NCI-H748 treated with DMSO at 0.1 percent for 48 hours (cell line): ENCODE measurements at places on chromosomes 16 and 17.

GRCh38 chr17:2580151-2580550 is 13.3 kb upstream of the PAFAH1B1 start:
- DNase-seq = no peak

DNA sequence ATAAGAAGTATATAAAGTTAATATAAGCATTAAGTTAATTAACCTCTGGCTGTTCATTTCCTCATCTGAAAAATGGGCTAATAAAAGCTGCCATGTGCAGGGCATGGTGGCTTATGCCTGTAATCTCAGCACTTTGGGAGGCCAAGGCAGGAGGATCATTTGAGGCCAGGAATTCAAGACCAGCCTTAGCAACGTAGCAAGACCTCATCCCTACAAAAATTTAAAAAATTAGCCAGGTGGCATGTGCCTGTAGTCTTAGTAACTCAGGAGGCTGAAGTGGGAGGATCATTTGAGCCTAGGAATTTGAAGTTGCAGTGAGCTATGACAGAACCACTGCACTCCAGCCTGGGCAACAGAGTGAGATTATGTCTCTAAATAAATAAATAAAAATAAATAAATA is 40.6 kb upstream of the MMD start:
- no peak for DNase-seq

- DNase-seq = peak; percentile 76
Measured at GRCh38 chr16:7405166-7405565, 72.5 kb downstream of the RBFOX1 start.

- no peak for DNase-seq
Measured at GRCh38 chr17:3890082-3890877, 2.6 kb downstream of the CAMKK1 start.

DNA sequence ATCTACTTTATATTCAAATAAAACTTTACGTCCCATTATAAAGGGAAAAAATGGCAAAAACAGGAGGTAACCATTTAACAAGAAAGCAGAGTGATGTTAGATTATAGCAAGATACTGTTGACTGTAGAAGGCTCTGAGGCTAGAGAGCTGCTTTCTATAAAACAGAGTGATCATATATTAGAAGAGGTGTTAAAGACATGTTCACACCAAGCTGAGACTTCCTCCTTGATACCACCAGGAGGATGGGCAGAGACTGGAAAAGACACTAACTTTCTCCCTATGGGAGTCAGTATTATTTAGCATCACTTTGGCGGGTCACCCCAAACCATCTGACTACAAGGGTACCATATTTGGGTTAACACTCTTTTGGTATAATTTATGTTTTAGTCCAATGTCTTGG is 687 bp upstream of the CIITA start:
- DNase-seq = no peak

- no peak for DNase-seq
Measured at GRCh38 chr16:87739801-87740200, 26.0 kb downstream of the KLHDC4 start.

DNA sequence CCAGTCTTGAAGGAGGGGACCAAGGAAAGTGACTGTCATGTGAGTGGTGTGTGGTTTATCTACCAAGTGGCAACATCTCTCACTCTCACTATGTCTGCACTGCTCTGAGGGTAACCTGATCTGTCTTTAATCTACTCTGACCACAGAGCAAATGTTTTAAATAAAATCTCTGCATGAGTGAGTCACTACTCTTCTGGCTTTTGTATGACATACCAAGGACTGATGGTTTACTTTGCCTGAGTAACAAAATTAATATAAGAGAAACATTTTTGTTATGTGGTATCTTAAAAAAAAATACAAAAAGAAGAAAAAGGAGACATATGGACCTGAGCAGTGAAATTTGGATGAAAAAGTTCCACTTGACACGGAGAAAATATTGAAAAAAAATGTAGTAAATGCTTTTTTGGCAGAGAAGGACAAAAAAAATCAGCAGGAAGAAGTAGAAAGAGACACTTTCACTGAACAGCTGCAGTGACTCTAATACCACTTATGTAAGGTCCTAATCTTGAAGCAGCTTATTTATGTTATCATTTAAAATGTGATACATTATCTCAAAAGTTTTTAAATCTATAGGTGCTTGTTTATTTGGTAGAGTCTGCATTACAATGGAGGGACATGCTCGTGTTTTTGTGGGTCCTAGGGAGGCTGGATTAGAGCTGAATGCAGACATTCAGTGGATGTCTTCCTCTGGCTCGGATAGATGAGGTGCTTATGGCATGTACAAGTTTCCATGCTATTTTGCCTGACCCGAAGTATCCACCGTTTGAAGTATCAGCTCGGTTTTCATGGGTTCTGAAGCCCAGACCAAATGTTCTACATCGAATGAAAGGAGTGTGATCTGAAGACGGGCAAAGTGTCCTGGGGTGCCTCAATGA is 240.7 kb downstream of the MAP2K6 start:
- DNase-seq = no peak

DNA sequence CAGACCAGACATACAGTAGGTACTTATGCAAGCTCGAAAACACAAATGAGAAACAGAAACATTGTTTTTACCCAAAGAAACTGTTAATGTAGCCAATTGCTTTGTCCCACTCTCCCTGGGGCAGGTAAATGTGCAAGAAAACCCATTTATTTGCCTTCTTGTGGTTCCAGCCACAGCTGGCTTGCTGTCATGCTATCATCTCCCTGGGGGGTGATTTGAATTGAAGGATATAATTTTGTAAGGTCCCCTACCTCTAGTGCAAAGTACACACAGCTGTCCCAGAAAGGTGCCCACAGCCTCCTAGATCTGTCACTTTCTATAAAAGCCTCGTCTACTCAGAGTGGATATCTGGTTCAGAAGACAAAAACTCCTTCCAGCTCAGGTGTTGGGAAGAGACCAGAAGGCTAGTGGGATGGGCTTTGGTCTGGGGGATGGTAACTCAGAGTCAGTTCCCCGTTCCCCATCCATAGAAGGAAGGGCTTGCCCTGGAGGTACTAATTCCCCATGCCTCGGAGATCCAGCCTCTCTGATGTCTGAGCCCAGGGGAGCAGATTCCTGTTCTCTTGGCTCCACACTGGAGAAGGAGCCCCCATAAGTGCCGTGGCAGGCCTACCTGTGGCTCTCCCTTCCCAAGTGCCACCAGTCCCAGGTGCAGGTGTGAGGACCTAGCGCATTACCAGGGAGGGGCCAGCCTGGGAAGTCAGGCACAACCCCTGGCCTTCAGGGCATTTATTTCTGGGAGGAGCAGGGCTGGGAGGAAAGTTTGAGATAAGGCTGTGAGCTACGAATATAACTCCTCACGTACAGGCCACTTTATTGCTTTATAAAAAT is 2.4 kb upstream of the PRR15L start:
- DNase-seq = peak; percentile 77

DNA sequence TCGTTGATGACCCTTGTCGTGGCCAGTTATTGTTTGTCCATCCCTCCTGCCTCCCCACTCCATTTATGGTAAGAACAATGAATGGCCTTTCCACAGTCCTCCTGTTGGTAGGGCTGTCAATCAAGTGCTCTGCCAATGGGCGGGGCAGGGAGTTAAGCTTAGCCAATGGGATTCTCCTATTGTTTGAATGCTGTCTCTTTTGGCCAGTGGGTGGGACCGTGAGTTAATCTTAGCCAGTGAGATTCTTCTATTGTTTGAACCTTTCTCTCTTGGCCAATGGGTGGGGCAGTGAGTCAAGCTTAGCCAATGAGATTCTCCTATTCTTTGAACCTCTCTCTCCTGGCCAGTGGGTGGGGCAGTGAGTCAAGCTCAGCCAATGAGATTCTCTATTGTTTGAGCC is 85.4 kb downstream of the IRX3 start:
- no peak for DNase-seq

DNA sequence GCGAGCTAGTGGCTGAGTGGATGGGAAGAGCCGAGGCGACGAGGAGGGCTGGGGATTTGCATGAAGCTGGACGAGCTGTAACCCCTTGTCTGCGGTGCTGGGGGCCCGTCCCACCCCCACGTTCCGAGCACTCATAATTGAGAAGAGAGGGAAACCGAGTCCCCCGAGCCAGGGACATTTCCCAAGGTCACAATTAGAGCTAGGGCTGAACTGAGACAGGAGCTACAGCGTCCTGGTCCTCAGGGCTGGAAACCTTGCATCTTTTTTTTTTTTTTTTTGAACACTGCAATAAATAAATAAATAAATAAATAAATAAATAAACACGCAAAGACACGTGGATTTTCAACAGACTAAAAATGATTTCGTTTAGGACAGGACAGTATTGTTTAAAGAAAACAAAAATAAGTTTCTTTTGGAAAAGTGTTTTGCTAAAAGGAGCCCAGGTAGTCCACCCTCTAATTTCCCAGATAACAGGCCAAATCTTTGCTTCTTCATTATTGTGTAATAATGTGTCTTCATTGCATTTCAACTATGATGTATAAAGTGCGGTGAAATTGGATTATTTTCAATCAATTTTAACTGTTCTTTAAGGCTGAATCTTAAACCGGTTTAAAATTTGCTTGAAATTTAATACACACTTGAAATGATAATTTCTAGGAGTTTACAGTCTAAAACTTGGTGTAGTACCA is 992 bp downstream of the GDPD1 start:
- no peak for DNase-seq

- DNase-seq = no peak
Measured at GRCh38 chr17:63293323-63294075, 152.6 kb downstream of the CYB561 start.

DNA sequence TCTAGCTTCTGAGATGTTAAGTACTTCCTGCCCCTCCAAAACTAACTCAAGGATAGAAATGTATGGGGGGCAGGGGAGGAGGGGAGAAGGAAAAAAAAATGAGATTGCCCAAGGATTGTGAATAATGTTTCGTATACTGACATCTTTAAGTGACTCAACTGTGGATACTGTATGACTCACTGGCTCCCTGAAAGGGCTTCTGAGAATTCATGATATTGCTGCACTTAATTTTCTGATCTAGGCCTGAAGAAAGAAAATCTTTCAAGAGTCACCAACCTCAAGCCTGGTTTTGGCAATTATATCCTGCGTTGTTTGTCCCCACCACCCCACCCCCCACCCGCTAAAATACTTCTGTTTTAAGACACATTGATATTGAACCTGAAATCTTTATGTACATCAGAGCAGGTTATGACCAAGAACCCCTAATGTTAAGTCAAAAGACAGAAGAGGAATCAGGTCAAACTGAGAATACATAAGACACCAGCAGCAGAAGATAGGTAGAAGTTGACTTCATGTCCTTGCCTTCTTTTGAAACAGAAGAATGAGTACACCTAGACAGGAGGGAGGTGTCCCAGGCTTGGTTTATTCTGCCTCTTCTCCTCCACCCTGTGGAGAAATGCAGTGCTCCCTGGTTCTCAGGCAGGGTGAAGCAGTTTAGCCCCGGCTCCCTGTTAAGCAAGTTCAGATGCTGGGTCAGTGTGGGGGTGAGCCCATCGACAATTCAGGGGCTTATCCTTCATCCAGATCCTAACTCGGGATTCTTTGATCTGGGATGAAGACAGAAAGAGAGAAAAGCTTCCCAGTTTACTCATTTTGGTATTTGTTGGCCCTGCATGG is 3.3 kb upstream of the FBXL20 start:
- DNase-seq = no peak

DNA sequence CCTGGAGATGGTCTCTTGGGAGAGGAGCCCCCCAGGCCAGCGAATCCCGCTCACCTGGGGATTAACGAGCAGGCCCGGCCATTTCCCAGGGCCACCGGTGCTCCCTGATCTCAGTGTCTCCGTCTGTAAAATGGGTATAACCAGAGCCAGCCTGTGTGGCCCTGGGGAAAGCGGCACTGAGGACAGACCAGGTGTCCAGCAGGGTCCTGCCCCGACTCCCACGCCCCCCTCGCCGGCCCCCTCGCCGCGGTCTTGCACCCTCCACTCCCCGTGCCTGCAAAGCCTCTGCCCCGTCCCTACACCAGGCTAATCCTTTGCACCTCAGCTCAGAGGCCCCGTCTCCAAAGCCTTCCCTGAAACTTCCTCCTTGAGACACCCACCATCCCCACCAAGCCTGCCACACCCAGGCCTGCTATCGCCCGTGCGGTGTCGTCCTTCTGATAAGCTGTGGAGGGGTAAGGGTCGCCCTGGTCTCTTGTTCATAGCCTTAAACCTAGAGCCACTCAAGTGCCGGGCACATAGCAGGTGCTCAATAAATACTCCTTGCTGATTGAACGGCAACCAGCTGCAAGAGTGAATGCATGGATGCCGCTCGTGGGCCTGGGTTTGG is 259.1 kb downstream of the C16orf95 start:
- no peak for DNase-seq

DNA sequence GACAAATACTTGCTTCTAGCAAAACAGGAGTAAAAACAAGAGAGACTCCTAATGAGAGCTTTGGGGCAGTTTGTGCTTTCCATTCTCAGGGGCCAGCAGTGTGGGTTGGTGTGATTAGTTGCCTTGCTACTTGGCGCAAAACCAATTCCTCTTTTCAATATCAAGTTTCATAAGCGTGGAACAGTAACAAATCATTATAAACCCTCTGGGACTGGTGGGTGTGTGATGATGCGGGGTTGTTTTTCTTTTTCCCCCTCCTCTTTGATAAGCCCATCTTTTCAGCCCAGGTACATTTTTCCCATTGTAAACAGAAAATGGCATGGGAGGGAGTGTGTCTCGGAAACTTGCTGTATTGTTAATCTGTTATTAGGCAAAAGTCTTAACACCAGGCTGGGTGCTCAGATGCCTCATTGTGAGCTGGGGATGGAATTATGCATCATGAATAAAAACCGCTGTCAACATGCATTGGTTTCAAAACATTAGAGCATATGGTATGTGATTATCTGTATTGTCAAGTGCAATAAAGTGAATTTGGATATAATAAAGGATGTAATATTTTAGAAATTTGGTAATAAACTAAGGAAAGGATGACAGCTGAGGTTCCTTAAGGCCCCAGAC is 166.4 kb downstream of the CCDC182 start:
- DNase-seq = peak; percentile 21

DNA sequence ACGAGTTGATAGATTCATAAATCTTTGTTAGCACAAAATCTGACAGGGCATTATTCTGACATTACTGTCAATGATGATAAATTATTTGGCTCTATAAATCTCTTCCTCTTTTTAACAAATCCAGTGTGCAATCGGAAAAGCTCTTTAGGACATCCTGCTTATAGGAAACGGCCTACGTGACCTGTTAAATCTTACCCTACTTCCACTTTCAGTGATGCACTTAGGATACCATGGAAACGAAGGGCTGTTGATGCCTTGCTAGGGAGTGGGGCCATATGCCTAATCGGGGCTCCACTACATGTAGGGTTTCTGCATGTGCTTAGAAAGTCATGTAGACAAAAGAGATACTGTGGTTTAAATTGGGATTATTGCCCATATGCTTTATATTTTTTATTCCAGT is 27.2 kb downstream of the ZNF594 start:
- no peak for DNase-seq

- no peak for DNase-seq
Measured at GRCh38 chr17:40015998-40016985, 1.1 kb downstream of the CSF3 start.

GRCh38 chr17:78665952-78666920 is 89.0 kb upstream of the DNAH17 start:
- no peak for DNase-seq
